ENCODE measurements at places on chromosomes 3 and 15.

DNA sequence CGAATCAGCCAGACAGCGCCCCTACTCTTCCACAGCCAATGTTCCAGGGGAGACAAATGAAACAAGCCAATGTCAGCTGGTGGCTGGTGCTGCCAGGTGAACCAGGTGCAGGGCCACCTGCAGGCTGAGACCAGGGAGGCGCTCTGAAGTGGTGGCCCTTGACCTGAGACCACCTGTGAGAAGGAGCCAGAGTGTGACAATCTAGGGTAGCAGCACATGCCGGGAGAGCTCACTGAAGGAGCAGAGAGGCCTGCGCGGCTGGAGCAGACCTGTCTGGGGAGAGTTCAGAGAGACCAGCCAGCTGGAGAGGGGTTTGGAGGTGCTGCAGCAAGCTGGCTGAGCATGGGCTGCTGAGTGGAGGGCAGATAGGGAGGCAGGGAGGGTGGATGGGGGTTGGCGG lies 693 bp upstream of the STAB1 start:
- no peak for DNase-seq

GRCh38 chr15:85005319-85005718 lies 23.7 kb downstream of the PDE8A start:
- peak; percentile 19 for DNase-seq

DNA sequence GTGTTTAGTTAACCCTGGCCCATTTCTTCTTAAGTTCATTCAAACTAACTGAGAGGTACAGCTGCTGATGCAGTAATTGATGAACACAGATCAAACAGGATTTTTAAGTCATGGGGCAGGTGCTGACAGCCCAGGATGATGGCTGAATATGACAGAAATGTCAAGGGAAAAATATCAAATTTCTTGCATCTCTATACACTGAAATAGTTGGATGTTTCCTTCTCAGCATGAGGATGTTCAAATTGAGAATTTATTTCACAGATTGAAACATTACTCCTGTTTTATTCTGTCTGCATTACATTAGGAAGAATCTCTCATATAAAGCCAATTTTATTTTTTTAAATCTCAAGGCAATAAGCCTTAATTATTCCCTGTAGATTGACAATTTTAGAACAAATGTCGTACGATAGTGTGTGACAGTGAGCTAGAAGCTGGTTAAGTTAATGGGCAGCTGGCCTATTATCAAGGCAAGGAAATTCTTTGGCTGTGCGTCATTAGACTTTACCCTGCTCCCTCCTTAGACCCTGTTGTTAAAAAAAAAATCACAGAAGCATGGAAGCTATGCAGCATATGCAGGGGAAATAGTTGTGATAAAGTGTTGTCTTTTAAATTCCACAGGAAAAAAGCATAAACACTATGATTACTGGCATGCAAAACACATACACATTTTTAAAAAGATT lies 183.8 kb upstream of the KCNMB2 start:
- DNase-seq, result peak; percentile 90

DNA sequence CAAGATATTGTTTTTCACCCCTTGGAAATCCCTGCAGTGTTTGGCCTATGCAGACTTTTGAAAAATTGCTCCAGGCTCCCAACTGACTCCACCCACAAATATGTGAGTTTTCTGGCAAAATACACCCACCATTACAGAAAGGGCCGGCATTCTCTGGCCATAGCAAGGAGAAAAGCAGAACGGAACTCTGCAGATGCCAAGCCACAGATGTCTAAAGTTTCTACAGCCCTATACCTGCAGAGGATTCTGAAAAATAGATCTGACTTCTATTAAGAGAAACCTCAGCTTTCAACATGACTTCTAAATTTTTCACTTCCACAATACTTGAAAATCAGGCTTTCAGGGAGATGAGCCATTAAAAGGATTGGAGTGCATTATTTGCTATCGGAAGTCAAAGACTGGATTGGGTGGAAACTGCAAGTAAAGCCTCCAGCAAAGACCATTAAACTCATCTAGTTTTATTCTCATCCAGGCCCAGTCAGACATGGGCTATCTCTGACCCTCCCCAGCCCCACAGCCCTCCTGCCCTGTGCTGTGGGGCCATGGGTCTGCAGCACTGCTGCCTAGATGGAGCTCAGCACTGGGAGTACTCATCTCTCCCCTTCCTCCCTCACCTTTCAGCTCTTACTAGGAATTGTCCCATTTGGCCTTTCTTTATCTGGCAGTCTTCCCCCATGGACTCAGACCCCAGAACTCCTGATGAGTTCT lies 243.1 kb upstream of the GOLGA6L4 start:
- DNase-seq, result no peak

GRCh38 chr3:176855901-176856486 lies 341.3 kb downstream of the TBL1XR1 start:
- no peak for DNase-seq

DNA sequence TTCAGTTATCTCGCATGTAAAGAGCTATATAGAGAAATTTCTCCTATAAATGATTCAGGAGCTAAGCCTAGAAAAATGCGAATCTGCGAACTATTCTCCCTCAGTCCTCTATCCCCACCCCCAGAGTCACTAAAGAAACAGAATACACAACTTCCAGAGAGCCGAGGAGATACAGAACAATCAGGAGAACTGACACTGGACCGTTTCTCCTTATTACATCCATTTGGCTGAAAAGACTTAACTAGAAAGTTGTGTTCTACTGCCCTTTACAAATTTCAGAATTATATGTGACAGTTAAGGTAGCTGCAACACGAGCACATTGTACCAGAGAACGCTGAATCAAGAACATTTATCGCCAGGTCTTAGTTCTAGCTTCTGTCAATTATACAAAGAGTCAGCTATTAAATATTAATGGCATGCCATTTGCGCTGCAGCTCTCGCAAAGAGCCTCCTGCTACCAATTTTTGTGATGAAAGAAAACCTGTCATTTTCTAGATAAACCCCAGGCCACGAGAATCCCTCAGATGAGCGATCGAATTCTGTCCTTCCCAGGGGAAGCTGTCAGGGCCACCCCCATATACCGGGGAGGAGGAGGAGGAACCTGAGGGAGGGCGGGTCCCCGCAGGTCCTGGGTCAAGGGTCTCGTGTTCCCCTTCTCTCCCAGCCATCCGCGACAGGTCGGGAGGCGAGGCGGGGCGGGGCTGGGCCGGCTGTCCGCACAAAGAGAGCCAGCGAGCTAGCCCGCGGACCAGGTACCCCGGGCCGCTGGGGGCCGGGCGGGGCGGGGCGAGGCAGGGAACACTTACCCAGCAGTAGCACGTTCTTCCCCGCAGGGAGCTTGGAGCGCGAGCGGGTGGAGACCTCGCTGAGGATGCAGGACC lies 878 bp downstream of the DYNC1LI1 start:
- peak; percentile 25 for DNase-seq

DNA sequence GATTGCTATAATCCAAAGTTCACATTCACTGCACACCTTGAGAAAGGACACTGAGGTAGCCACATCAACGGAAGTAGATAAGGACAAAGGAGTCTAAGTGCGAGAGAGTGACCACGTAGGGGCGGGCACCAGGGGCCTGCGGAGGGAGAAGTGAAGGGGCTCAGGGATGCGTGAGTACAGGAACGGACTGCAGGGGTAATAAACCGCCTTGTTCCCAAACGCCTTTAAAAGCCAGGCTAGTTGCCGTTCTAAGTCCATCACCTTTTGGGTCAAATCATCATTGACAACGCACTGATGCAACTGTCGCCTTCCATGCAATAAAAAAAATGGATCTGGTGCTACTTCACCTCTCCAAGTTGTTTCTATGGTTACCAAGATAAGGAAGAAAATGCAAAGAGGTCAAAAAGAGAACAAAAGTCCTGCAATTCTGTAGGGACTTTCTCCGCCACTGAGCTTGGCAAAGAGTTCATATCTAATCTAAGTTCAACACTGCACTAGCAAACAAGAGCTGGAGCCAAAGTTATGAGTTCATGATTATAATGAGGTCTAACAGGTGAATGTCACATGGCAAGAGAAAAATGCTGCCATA lies 32.6 kb upstream of the ATP11B start:
- peak; percentile 26 for DNase-seq
